ENCODE measurements at places on chromosomes 11 and 22. TPM values are rescaled to one million over a fixed set of nuclear protein-coding genes. Genes with fewer than 3 reads are reported as not detected.

Gene CCDC89
- total RNA-seq: 0.32 TPM

Gene LMNTD2
- 1.2 TPM for total RNA-seq

Gene POU2AF2
- total RNA-seq: not detected

Gene MISFA
- 0.82 TPM for total RNA-seq

Gene LRRC32
- total RNA-seq: 79.8 TPM

Gene TMEM191C
- total RNA-seq: 0.63 TPM

Measured in bladder microvascular endothelial cell (primary cell).